ELF-1 (cell line): ENCODE measurements at places on chromosomes 3 and 15.

GRCh38 chr3:31530960-31531335 is 1.8 kb upstream of the STT3B start:
- DNase-seq, result no peak

GRCh38 chr3:5840056-5840455 is 652.5 kb downstream of the EDEM1 start:
- DNase-seq, result no peak

DNA sequence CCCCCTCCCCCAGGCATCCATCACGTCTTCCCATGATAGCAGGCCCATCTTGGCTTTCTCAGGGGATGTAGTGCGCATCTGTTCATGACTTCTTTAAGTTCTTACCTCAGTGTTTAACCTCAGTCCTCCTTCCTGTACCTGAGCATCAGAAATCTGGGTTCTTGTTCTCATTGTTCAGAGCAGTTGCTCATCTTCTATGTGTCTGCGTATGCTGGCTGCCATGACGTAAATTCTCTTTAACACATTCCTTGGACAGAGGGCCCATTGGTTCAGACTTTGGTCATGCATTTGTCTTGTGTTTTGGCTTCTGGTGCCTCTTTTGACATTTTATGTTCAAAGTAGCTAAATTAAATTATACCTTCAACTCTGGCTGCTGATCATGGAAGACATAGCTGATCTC is 227.3 kb downstream of the CACNA2D3 start:
- no peak for DNase-seq

DNA sequence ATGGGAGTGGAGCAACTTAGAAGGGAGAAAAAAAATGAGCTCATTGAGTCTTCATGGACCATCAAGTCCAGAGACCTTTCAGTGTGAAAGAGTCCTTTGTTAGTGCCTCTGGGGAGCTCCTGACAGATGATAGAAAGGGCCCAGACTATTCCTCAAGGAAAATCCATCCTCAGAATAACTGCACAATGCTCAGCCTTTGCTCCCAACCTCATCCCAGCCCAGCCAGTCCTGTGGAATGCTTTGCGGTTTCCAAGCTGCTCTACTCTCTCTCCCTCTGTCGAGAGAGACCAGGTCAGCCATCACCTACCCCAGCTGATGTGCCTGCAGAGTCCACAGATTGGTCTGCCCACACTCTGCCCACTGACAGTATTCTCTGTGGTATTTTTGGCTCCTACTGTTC is 406.2 kb downstream of the MFSD1 start:
- DNase-seq, result no peak

DNA sequence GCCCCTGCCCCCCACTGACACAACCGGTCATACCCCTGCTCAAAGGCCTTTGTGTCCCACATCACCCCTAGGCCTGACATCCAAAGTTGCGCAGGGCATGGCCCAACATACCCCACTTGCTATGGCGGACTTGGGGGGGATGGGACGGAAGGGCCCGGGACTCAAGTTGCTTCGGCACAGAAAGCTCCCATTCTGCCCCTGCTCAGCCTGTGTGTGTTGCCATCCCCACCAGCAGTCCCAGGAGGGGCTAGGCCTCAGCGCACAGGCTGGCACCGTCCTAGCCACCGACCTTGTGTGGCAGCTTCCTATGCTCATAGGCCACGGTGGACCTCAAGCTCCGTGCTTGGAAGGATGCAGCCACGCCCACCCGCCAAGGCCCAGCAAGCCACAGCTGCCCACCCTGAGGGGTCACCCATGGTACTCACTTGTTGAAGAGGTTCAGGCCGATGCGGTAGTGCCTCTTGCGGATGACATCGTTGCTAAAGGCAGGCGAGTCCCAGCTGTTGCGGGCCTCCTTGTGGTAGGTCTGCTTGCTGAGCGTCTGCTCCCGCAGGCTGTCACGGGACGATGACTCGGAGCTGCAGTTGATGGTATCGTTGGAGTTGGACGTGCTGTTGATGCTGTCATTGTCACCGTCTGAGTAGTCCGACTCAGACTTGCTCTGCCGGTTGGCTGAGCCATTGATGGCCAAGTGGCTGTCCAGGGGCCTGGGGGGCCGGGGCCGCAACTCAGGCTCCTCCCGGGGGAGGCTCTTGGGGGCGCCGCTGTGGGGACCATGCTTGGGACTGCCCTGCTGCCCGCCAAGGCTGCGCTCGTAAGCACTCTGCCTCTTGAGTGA is 93.9 kb upstream of the RPL32 start:
- DNase-seq, result no peak
